ENCODE measurements at places on chromosomes 11 and 22.

DNA sequence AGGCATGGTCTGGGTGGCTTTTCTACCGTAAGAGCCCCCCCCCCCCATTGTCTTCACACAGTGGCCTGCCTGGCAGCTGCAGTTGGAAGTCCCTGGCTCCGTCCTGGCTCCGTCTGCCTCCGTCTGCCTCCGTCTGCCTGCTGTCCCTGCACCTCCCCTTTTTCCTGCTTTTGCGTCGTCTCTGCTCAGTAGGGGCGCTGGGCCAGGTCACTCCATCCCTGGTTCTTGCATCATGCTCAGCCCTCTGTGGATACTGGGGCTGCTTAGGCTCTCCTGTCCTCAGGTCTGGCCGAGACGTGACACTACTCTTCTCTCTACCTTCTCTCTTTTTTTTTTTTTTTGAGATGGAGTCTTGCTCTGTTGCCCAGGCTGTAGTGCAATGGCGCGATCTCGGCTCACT is 27.8 kb downstream of the AP2A2 start:
- DNase-seq, result no peak

DNA sequence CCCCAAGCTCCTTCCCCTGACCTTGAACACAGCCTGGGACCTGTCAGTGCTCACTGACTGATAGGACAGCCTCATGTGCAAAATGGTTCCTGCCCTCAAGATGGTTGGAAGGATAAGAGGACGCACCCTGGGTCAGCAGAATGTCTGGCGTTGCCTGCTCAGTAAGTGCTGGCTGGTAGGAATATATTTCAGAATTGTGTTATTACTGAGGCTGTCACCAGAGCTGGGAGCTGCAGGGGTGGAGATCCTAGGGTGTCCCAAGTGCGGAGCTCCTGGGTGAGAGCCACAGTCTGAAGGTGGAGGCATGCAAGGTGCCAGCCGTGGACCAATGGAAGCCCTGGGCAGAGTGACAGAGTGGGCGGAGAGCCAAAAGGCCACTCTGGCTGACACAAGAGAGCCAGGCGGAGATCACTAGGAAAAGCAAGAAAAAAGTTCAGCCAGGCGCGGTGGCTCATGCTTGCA is 1.0 kb upstream of the SEC14L4 start:
- no peak for DNase-seq

DNA sequence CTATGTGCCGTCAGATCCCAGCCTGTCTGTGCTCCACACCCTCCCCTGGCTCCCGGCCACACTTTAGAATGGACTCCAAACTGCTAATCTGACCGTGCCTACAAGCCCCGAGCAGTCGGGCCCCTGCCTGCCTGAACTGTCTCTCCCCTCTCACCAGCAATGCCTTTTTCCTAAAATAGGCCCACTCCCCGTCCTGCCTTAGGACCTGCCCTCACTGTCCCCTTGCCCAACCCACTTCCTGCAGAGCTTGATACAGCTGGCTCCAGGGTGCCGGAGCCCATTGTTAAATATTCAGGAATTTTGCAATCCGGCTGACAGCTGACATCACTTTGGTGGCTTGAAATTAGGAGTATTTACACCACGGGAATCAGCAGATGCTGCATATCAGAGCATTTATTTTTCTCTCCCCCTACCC is 21.4 kb downstream of the MN1 start:
- DNase-seq, result no peak

- no peak for DNase-seq
Measured at GRCh38 chr11:44784436-44784760, 57.6 kb downstream of the TSPAN18 start.

DNA sequence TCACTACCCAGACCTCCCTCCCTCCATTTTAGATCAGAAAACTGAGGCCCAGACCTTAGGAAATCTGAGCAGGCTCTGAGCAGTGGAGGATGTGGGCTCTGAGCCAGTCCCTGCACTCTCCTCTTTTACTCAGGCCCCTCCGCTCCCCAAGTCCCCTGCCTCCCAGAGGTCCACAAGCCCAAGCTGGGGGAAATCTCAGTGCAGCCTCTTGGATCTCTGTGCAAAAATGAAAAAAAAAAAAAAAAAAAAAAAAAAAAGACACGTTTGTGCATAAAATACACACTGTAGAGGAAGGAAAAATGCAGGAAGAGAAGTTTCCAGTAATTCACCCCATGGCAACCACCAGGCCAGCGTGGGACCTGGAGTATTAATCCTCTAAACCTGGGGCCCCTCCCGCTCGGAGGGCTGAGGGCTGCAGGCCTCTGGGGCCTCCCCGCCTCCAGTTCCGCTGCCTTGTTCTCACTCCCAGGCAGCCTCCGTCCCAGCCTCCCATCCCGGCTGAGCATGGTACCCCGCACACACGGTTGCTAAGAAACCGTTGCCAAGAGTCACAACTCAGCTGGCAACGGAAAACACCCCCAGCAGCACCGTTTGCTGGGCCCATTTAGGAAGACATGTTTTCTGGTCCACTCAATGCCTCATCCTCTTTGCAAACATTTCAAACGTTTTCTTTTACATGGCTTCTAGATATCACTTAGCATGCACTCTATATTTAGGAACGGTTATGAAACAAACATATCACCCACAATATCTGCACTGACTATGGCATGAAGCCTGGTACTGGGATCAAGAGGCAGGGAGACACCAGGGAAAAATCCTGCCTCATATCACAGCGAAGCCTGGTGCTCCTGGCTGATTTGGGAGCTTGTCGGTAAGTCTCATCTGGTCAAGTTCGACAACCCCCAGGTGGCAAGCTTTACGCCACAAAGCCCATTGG is 227.5 kb downstream of the CTTN start:
- no peak for DNase-seq

- DNase-seq, result no peak
Measured at GRCh38 chr11:87803748-87804147, 371.5 kb downstream of the RAB38 start.

DNA sequence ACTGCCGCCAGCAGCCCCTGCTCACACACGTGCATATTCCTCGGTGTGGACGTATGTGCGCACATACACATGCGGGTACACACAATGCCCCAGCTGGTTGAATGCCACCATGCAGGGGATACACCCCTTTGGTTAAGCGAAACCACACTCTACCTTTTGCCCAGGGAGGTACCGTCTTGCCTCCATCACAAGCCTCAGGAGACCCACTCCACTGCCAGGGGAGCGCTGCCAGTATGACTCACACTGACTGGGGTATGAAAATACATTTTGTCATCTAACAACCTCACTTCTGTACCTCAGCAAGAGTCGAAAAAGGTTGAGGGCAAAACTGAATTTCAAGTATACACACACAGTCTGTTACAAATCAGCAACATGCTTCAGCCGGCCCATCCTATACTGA is 39.4 kb downstream of the TMEM45B start:
- no peak for DNase-seq

DNA sequence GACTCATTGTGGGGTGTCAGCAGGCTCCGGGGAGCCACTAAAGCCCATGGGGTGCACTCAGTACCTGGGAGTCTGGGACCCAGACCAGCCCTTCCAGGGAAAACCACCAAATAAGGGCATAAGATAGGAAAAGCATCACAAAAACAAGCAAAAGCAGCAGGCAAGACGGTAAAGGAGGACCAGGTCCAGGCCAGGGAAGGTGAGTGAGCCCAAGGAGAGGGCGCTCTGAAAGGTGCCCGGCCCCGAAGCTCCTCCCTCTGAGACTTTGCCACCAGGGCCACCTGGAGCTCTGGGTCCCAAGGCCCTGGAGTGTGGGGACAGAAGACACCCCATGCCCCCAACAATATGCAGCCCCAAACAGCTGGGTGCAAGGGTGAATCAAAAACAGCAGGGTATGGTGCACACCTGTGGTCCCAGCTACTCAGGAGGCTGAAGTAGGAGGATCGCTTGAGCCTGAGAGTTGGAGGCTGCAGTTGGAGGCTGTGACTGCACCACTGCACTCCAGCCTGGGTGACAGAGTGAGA is 5.2 kb upstream of the IL17REL start:
- DNase-seq, result no peak

Data from stimulated activated CD8-positive, alpha-beta memory T cell treated with anti-CD3 and anti-CD28 coated beads, Interleukin-12 subunit alpha, Interleukin-12 subunit beta, amount 100 ng/mL, for 1 hour (primary cell).